Progenitor cell of endocrine pancreas (in vitro differentiated cells): ENCODE measurements at places on chromosomes 2 and 18. TPM values are rescaled to one million over a fixed set of nuclear protein-coding genes. Genes with fewer than 3 reads are reported as not detected.

- no peak for DNase-seq
Measured at GRCh38 chr2:237874585-237875161, 15.2 kb downstream of the RAMP1 start.

Gene DCDC2C
- total RNA-seq = not detected in 2 replicates

Gene AGXT
- 1.0 and 1.2 TPM in 2 replicates for total RNA-seq

Gene GAL3ST2
- total RNA-seq = 0.51 and 0.84 TPM in 2 replicates
